ENCODE measurements at places on chromosomes 3 and 15. TPM values are rescaled to one million over a fixed set of nuclear protein-coding genes. Genes with fewer than 3 reads are reported as not detected.

- H3K4me3 ChIP-seq = no peak overlapping the region
- no peaks in the 10 kb centered on the region for H3K27me3 ChIP-seq
- no peak for DNase-seq
- H3K36me3 ChIP-seq = no peaks in the 10 kb centered on the region
- H3K27ac ChIP-seq = no peak overlapping the region
- peaks cover 57% of the 10 kb centered on the region for H3K4me1 ChIP-seq
Measured at GRCh38 chr3:152185891-152186630, 82.7 kb upstream of the MBNL1 start.

DNA sequence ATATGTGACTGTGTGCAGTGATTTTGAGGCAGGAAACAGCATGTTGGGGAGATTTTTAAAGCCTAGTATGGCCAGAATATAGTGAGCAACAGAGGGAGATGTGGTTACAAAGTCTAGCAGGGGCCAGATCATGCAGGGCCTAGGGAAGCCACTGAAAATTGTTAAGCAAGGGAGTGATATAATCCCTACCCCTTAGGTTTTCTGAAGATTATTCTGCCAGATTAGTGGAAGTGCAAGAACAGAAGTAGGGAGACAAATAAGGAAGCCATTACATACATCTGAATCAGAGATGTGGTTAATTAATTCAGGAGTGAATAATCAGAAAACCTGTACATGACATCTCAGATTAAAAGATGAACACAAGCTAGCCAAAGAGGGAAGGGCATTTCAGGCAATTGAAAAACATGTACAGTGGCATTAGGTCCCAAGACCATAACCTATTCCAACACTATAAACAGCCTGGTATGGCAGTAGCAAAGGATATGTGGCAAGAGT lies 54.8 kb downstream of the MSL2 start:
- peaks cover 12% of the 10 kb centered on the region for H3K36me3 ChIP-seq
- no peak overlapping the region for H3K27ac ChIP-seq
- DNase-seq = no peak
- H3K4me3 ChIP-seq = no peak overlapping the region
- no peaks in the 10 kb centered on the region for H3K27me3 ChIP-seq
- H3K4me1 ChIP-seq = peaks cover 3% of the 10 kb centered on the region

DNA sequence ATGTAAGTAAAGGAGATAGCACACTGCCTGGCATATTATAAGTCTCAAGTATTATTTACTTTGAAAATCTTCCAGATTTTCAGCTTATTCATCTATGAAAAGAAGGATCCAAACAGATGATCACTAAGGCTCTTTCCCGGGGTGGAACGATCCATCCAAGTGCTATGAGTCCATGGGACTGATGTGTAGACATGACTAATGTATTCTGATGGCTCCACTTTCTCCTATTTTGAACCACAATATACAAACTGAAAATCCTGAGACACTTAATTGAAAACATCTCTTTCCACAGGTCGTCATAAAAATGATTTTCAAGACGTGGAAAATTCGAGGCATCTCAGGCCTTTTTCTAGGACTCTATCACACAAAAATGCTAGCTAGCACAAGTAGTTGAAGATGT lies 33.4 kb upstream of the CHRM5 start:
- no peak for DNase-seq
- H3K4me3 ChIP-seq = no peak overlapping the region

- peaks cover 72% of the 10 kb centered on the region for H3K4me1 ChIP-seq
- H3K36me3 ChIP-seq = peaks cover 3% of the 10 kb centered on the region
- no peaks in the 10 kb centered on the region for H3K27me3 ChIP-seq
- H3K27ac ChIP-seq = peak overlapping the region; percentile 93
- H3K4me3 ChIP-seq = peak overlapping the region; percentile 25
- DNase-seq = no peak
Measured at GRCh38 chr3:195551381-195551978, 8.4 kb upstream of the PPP1R2 start.

GRCh38 chr15:73754461-73754860 lies 1.3 kb upstream of the INSYN1 start:
- H3K36me3 ChIP-seq = no peaks in the 10 kb centered on the region
- H3K27me3 ChIP-seq = peaks cover 53% of the 10 kb centered on the region
- no peak for DNase-seq
- no peak overlapping the region for H3K27ac ChIP-seq

DNA sequence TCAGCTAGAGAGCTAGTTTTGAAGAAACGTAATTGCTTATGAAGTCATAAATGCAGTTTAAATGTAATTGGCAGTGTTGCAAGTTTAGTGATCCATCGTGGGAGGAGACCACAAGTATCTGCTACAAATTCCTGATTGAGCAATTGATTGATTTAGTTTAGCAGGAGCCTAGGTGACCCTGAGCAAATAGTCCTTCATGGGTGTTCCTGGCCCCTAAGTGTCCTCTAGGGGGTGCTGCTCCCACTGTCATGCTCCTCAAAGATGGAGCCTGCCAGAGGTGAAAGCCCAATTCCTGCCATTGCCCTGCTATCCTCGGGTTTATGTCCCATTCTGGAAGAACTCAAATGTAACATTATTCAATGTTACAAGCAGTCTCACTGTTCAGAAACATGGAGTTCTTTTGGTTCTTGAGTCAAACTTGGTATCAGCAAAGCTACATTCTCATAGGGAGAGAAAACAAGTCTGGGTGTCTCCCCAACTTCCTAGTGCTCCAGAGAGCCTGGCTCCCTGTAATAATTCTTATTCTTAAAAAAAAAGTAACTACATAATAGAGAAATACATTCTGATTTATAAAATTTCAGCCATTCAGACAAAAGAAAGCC lies 29.8 kb upstream of the SENP5 start:
- H3K4me3 ChIP-seq = no peak overlapping the region
- peak; percentile 79 for DNase-seq
- no peaks in the 10 kb centered on the region for H3K4me1 ChIP-seq
- H3K27me3 ChIP-seq = no peaks in the 10 kb centered on the region

DNA sequence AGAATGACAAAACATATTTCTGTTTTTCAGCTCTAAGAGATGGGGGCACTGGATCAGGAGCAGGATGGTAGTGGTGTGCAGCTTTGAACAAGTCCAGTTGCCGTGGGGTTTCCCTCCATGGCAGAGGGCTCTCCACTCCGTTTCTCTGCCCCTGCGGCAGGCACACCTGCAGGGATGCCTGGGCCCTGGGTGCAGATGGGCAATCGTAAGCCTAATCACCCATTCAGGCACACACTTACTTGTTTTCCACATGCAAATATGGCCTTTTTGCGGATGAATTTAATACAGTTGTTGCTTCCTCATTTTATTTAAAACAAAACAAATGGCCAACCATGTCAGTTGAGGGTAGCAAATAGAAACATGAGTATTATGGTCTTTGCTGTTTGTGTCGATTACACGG lies 85.1 kb downstream of the LPP start:
- no peaks in the 10 kb centered on the region for H3K27me3 ChIP-seq
- H3K4me3 ChIP-seq = no peak overlapping the region
- DNase-seq = no peak

GRCh38 chr3:177835008-177835407 lies 637.7 kb upstream of the TBL1XR1 start:
- no peaks in the 10 kb centered on the region for H3K27me3 ChIP-seq
- H3K4me3 ChIP-seq = no peak overlapping the region
- H3K36me3 ChIP-seq = no peaks in the 10 kb centered on the region

- peaks cover 26% of the 10 kb centered on the region for H3K36me3 ChIP-seq
- no peaks in the 10 kb centered on the region for H3K27me3 ChIP-seq
- no peak overlapping the region for H3K27ac ChIP-seq
- no peak overlapping the region for H3K4me3 ChIP-seq
- H3K4me1 ChIP-seq = no peaks in the 10 kb centered on the region
- DNase-seq = no peak
Measured at GRCh38 chr3:108183181-108183580, 39.0 kb downstream of the IFT57 start.

- H3K4me1 ChIP-seq = no peaks in the 10 kb centered on the region
- DNase-seq = no peak
- no peak overlapping the region for H3K27ac ChIP-seq
- no peaks in the 10 kb centered on the region for H3K27me3 ChIP-seq
Measured at GRCh38 chr3:114554731-114555130, 260.9 kb downstream of the TIGIT start.

DNA sequence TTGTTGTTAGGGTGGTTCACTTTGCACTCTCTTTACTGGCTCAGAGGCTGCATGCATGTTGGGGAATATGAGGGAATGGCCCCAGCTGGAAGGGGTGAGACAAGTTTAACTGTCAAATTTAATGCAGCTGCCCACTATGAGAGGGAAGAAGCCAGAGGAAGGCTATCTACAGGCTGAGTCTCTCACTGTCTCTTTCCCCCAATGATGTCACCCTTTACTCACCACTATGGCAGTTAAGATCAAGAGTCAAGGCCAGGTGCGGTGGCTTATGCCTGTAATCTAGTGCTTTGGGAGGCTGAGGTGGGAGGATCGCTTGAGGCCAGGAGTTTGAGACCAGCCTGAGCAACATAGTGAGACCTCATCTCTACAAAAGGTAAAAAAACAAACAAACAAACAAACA lies 12.2 kb upstream of the RBMS3 start:
- no peaks in the 10 kb centered on the region for H3K4me1 ChIP-seq
- H3K27ac ChIP-seq = no peak overlapping the region
- no peak for DNase-seq
- no peaks in the 10 kb centered on the region for H3K27me3 ChIP-seq
- no peak overlapping the region for H3K4me3 ChIP-seq

DNA sequence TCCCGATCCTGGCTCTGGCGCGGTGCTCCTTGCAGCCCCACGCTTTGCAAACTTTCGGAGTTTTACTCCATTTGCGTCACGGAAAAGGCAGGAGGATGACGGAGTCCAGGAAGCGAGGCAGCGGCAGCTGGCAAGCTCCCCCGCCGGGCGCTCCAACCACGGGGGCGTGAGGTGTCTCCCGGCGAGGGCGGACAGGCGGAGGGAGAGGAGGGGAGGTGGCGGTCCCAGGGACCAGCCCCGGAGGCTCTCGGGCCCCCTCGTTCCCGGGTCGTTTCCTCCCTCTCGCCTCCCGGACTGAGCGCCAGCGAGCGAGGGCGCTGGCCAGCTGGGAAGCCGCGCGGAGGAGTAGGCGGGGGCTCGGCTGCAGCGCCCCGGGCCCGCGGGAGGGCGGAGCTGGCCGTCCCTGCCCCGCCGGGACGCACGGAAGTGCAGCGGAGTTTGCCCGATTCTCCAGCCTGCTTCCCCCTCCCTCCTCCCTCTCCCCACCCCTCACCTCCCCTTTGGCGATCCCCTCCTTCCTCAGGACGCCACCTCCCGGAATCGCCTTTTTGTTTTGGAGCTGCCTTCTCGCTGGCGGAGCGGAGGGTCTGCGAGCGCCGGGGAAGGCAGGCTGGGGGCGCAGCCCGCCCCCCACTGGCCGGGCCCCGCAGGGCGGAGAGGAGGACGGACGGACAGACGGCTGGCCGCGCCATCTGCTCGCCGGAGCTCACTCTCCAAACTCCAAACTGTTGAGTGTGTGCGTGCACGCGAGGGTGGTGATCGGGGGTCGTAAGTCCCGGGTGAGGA lies at the start of gene SNX33:
SNX33 (plus strand) TSS at position 543 of the 786 bp plus-strand sequence. CDS start 1,191 bp downstream, outside the sequence.
- peaks cover 29% of the 10 kb centered on the region for H3K4me1 ChIP-seq
- H3K27me3 ChIP-seq = peaks cover 17% of the 10 kb centered on the region
- no peaks in the 10 kb centered on the region for H3K36me3 ChIP-seq
- peak; percentile 63 for DNase-seq

- H3K36me3 ChIP-seq = no peaks in the 10 kb centered on the region
- H3K27ac ChIP-seq = no peak overlapping the region
- H3K4me3 ChIP-seq = no peak overlapping the region
- no peaks in the 10 kb centered on the region for H3K27me3 ChIP-seq
Measured at GRCh38 chr3:51257870-51258269, 127.2 kb upstream of the MANF start.

DNA sequence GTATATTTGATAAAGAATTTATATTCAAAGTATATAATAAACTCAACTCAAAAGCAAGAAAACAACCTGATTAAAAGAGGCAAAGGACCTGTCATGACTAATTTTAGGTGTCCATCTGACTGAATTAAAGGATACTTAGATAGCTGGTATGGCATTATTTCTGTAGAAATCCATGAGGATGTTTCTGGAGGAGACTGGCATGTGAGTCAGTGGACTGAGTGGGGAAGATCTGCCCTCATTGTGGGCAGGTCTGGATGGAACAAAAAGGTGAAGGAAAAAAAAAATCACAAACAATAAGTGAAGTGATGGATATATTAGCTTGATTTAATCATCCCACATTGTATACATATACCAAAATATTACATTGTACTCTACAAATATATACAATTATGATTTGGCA lies 16.6 kb downstream of the ANKRD28 start:
- no peaks in the 10 kb centered on the region for H3K27me3 ChIP-seq
- peaks cover 27% of the 10 kb centered on the region for H3K36me3 ChIP-seq
- no peaks in the 10 kb centered on the region for H3K4me1 ChIP-seq
- H3K27ac ChIP-seq = no peak overlapping the region
- no peak overlapping the region for H3K4me3 ChIP-seq

Gene MCF2L2
- total RNA-seq = 7.5 TPM

Gene CFAP91
- not detected for total RNA-seq

Gene ISL2
- 0.32 TPM for total RNA-seq

Gene CHL1
- total RNA-seq = not detected

Gene NAA80
- 28.5 TPM for total RNA-seq

Gene TAMM41
- 23.3 TPM for total RNA-seq
